ENCODE measurements at places on chromosomes 5 and 9. TPM values are rescaled to one million over a fixed set of nuclear protein-coding genes. Genes with fewer than 3 reads are reported as not detected.

Gene CBY3
- polyA plus RNA-seq = not detected

Gene SLC46A2
- not detected for polyA plus RNA-seq

Gene TRIM7
- polyA plus RNA-seq = 2.1 TPM

Gene C1QTNF2
- not detected for polyA plus RNA-seq

Gene DND1
- 4.4 TPM for polyA plus RNA-seq

Gene PPWD1
- 121 TPM for polyA plus RNA-seq

Gene CCL27
- 2.9 TPM for polyA plus RNA-seq

Gene OMD
- not detected for polyA plus RNA-seq

Gene PCDHGB5
- 0.54 TPM for polyA plus RNA-seq

Gene KCTD16
- polyA plus RNA-seq = 7.2 TPM

Gene PCDHB2
- polyA plus RNA-seq = 105 TPM

Data from neural cell (in vitro differentiated cells).